ENCODE measurements at places on chromosomes 4 and X.

DNA sequence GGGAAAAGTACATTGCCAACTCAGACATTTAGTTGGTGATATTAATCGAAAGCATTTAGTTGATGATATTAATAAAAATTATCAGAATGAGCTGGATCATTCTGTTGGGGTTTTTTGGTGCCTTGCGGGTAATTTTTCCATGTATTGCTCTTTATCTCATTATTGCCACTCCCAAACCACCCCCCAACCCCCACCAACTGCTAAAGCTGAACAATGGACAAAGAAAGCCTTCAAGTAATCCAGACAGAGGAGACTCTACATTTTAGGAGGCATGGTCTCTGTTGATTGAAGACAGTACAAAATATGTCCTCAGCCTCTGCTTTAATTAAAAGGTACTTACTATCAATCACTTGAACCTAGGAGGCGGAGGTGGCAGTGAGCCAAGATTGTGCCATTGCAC lies 22.5 kb downstream of the PDK3 start:
- DNase-seq = no peak

DNA sequence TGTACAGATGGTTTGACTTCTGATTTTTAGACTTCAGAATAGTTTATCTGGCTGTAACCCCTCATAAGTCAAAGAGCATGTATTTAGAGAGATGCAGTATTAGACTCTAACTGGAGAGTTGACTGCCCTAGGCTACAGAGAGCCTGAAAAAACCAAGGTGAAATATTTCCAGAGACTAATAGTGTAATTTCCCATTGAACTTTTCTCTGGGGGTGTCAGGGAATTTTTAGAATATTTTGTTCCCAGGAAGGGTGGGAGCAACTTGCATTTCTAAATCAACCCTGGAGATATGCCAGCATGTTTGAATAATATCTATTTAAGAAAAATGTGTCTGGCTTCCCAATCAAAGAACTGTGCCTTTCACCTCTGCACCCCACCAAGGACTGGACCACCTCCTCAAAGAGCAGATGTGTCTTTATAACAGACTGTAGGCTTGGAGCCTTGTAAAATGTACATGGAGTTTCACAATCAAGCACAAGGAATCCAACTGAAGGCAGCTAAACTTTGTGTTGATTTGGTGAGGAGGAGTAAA lies 2.0 kb downstream of the ANXA3 start:
- no peak for DNase-seq

DNA sequence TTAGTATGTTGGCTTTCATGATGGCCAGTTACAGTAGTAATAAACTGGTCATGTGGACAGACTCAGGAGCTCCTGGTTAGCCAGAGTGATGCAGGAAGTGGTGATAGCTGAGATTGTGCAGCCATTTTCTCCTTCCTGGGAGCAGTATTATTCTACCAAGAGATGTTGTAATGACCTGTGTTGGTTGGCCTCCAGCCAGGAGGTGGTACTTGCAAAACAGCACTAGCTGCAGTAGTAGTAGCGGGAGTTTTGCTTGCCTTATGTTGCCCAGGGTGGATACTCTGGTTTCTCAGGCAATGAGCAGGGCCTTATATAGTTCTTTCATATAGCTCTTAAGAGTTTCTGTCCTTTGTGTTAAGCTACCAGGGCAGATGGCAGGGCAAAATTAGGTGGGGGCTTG lies 998.8 kb downstream of the GLUD2 start:
- no peak for DNase-seq

- no peak for DNase-seq
Observed at GRCh38 chrX:155127465-155127864, 56.2 kb downstream of the BRCC3 start.

- no peak for DNase-seq
Observed at GRCh38 chr4:13215560-13215959, 268.6 kb downstream of the RAB28 start.

DNA sequence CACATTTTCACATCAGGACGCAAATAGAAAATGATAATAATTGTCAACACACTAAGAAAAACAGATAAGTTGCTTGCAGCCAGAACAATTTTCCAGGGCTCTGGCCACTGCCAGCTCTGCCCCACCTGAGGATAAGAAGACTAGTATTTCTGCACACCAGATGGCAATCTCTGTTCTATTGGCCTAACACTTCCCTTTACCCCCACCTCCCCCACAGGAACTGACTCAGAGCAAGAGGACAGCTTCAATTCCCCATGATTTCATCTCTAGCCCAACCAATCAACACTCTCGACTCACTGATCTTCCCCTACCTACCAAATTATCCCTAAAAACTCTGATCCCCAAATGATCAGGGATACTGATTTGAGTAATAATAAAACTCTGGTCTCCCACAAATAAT lies 164.0 kb downstream of the SMARCA1 start:
- no peak for DNase-seq

DNA sequence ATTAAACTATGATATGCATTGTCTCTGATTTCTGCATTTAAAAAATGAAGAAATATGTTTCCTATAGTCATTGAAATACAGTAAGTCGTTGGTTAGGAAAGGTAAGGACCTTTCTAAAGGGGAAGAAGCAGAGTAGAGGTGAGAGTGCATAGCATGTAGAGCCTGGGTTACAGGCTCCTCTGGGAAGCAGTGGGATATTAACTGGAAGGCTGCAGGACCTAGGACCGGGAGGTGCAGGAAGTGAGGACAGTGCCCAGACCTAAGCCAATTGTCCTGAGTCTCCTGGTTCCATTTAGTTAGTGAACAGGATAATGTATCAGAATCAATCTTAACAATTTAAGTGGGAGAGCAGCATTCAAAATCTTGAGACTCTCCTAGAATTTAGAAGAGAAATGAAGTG lies 237.1 kb upstream of the NUDT6 start:
- no peak for DNase-seq

- DNase-seq = no peak
Observed at GRCh38 chrX:43822014-43822413, 60.2 kb downstream of the MAOB start.

GRCh38 chr4:130901321-130901720 lies 1805.4 kb downstream of the C4orf33 start:
- DNase-seq = no peak

DNA sequence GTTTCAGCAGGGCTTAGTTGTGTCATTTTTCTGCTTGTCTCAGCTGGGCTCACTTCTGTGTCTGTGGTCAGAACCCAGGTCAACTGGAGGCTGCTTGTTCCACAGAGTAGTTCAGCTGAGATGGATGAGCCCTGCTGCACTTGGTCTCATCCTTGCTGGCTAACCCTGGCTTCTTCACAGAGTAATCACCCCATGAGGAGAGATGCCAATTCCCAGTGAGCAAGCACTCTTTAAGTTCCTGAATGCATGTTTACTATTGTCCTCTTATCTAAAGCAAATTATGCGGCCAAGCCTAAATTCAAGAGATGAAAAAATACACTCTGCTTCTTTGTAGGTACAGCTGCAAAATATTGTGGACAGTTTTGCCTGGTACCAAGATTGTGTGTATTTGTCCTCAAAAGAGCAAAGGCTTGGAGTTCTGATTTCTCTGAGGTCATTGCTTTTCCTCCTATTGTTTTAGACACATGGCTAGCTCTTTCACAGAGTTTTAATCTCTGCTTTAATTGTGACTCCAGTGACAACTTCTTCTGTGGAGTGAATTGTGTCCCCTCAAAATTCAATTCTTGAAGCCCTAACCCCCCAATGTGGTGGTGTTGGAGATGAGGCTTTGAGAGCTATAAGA lies 236.6 kb upstream of the ANKRD50 start:
- no peak for DNase-seq

DNA sequence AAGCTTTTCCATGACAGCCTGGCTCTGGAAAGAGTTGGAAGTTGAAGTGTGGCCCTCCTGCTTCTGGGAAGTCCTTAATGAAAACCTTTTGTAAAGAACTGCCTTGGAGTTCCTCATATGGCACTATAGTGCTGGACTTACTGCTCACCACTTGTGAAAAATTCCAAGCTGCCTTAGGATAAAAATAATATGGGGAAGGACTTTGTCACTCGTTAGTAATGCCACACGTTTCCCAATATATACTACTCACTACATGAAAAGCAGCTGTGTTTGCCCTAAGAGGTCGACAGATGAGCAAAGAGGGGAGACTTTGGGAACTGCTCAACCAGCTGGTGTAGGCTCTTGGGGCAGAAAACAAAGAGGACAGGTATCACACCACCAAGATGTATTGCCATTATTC lies 11.7 kb downstream of the OPHN1 start:
- no peak for DNase-seq

GRCh38 chrX:115906276-115906675 lies 264.3 kb upstream of the AGTR2 start:
- no peak for DNase-seq

DNA sequence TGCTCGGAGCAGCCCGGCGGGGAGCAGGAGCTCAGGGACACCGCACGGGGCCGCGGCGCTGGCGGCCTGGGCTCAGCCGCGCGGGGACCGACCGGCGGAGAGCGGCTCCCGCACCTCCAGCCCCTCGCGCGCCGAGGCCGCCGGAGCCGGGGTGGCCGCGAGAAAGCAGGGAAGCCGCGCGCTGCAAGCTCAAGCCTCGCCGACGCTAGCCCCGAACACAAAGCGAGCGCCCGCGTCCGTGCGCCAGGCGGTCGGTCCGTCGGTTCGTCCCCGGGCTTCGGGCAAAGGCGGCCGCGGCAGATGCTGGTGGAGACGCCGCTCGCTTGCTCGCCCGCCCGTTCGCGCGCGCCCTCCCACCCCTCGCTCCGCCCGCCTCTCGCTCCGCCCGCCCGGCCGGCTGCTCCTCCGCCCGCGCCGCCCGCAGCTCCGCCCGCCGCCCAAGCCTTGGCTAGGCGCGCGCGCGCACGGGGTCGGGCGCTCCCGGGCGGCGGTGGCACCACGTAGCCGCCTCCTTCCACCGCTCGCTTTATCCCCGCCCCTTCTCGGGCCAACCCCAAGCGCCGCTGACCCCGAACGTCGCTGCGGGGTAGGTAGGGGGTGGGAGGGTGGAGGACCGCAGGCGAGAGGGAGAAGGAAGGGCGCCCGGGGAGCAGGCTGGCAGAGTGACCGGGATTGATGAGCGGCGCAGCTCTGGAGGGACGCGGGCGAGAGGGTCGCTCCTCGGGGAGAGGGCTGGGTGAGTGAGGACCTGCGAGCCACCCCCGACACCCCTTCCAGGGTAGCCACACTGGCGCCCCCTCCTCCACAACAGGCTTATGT lies at the start of gene TSPAN5:
TSPAN5 (minus strand) TSS at position 325 of the 819 bp plus-strand sequence.
- DNase-seq = peak; percentile 77

GRCh38 chrX:149151805-149152757 lies 353.0 kb downstream of the IDS start:
- DNase-seq = no peak

DNA sequence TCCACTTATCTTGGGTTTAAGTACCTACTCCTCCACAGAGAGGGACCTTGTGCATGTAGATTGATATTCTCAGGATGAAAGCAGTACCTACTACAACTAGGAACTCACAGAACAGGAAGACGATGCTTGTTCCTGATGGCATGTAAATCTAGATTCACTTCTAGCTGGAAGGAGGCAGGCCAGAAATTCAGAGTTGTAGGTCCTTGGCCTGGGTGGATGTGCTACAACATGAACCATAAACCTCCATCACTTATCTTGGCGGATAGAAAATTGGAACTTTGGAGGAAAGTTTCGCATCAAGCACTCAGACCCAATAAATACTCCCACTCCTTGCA lies 9.3 kb upstream of the SMIM20 start:
- DNase-seq = no peak

DNA sequence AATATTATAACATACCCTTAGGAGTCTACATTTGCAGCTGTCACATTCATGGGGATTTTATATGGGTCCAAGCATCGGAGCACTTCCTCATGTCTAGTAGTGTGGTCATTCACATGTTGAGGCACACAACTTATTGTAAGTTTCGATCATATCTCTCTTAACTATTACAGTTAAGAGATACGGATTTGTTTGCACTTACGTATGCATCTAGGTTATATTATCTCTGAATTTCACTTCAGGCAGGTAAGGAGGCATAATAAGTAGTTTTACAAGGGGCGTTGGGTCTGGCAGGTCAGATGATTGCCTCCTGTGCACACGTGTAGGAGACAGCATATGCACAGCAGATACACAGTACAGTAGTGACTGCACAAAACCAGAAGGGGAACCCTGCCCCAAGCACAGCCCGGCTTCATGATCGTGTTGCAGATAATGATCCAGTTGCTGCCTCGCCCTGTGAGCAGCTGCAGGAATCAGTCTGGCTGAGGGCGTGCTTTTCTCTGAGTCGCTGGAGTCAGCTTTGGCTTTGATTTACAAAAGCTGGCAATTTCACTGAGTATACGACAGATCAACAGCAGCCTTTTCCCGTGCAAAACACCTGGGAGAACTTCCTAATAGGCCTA lies 302.9 kb upstream of the GATB start:
- DNase-seq = peak; percentile 35

DNA sequence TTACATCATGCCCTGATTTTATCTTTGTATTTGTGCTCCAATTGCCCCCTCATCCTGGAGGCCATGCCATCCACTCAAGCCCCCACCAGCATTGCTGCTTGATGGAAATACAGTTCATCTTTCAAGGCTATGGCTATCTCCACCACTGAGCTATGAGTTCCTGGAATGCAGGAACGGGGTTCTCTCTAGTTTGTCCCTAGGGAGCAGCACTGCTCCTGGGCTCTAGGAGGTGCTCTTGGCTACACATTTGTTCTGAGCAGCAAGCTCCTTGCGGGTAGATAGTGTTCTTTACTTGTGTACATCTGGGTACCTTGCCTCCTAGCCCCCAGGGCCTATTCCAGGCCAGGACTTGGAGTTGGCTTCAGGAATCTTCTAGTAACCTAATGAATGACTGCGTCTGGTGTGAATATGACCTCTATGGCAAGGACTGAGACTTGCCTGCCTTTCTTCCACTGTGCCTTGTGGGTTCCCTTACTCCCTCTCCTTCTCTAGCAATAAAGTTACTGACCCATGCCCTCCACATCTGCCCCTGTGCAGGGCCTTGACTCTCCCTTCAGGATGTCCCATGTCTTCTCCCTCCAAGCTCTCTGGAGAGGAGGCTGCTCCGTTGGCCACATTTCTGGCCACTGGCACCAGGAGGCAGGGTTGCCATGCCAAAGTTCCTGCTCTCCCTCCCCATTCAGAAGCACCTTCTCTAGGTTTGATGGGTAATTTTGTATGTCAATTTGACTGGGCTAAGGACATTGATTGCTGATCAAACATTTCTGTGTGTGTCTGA lies 7.6 kb downstream of the CITED1 start:
- DNase-seq = no peak

- DNase-seq = no peak
Observed at GRCh38 chrX:44937606-44938005, 64.6 kb downstream of the KDM6A start.

GRCh38 chr4:108320061-108320460 lies 151.3 kb upstream of the LEF1 start:
- no peak for DNase-seq

GRCh38 chr4:138916763-138917162 lies 98.8 kb upstream of the NOCT start:
- DNase-seq = no peak

Data from nucleus accumbens (tissue), 56 donors.